Effector memory CD4-positive, alpha-beta T cell (primary cell): ENCODE measurements at places on chromosomes 7 and 10.

DNA sequence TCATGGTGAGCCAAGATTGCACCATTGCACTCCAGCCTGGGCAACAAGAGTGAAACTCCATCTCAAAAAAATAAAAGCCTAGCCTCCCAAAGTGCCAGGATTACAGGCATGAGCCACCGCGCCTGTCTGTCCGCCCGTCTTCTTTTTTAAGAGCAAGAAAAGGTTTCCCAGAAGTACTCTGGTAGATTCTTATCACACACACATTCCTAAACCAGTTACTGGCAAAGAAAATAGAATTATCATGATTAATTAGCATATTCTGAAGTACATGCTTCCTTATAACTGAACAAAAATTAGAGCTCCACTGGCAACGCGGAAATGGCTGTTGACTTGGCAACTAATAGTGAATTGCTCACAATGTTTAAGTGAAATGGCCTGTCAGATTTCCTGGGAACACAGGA lies 87.0 kb downstream of the ADK start:
- H3K4me3 ChIP-seq: no peak overlapping the region
- H3K27ac ChIP-seq: no peak overlapping the region
- peaks cover 4% of the 10 kb centered on the region for H3K36me3 ChIP-seq
- H3K27me3 ChIP-seq: no peaks in the 10 kb centered on the region

GRCh38 chr10:22609719-22610465 lies 104.5 kb downstream of the PIP4K2A start:
- H3K4me3 ChIP-seq: no peak overlapping the region
- DNase-seq: no peak
- H3K36me3 ChIP-seq: peaks cover 12% of the 10 kb centered on the region
- H3K27ac ChIP-seq: peak overlapping the region; percentile 82
- peaks cover 77% of the 10 kb centered on the region for H3K4me1 ChIP-seq
- no peaks in the 10 kb centered on the region for H3K27me3 ChIP-seq

DNA sequence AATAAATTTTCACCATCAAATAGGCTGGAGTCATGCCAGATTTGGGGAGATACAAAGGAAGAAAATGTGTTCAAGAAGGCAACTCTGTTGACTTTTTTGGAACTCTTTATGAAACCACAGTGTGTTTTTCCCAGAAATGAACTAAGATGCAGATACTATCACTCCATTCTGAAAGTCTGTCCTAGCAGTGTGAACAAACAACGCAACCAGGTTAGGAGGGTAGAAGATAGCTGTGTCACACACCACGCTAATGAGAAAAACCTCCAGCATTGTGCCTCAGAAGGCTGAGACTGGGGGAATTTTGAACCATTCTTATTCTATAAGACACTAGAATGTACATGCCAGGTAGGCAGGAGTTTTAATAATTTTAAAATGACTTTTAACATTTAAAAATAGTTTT lies 15.9 kb upstream of the ATP6V0A4 start:
- no peak for DNase-seq
- no peak overlapping the region for H3K27ac ChIP-seq
- H3K27me3 ChIP-seq: no peaks in the 10 kb centered on the region
- H3K4me1 ChIP-seq: no peaks in the 10 kb centered on the region
- H3K36me3 ChIP-seq: no peaks in the 10 kb centered on the region

DNA sequence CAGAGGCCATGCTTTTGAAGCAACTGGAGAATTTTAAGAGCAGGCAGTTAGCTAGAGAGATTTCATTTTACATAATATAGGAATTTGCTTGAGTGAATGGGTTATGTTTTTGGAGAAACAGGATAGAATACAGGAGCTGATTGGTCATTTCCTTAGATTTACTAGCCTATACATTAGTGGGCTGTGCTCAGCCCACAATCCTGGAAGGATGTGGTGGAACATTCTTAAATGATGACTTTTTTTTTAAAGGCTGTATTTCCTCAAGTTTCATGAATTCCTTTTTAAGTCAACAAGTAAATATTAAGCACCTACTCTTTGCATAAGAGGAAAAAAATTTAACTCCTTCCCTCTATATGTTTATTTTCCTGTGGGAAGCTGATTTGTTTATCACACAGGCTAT lies 314.4 kb upstream of the BMPER start:
- no peak overlapping the region for H3K27ac ChIP-seq
- no peak for DNase-seq
- H3K27me3 ChIP-seq: no peaks in the 10 kb centered on the region
- no peaks in the 10 kb centered on the region for H3K36me3 ChIP-seq
- no peaks in the 10 kb centered on the region for H3K4me1 ChIP-seq
- H3K4me3 ChIP-seq: no peak overlapping the region

DNA sequence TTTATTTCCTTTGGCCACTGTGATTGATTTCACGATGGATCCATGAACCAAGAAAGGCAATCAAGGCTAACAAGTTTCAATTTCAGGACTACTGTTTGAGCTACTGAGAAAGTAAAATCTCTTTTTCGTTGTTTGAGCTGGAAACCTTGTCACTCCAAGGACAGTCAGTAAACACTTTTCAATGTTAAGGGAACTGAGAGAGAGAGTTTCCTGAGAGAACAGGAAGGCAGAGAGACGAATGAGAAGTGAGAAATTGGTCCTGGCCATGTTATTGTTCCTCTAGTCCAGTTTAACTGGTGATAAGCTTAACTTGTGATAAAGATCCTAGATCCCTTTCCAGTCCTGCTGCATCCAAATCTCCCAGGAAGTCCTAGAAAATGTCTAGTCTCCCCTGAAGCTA lies 909 bp upstream of the AKR1D1 start:
- H3K4me1 ChIP-seq: no peaks in the 10 kb centered on the region
- H3K36me3 ChIP-seq: no peaks in the 10 kb centered on the region
- no peak for DNase-seq
- no peak overlapping the region for H3K4me3 ChIP-seq
- H3K27me3 ChIP-seq: no peaks in the 10 kb centered on the region
- no peak overlapping the region for H3K27ac ChIP-seq

- no peaks in the 10 kb centered on the region for H3K27me3 ChIP-seq
- DNase-seq: no peak
- no peaks in the 10 kb centered on the region for H3K4me1 ChIP-seq
- H3K36me3 ChIP-seq: peaks cover 18% of the 10 kb centered on the region
- no peak overlapping the region for H3K4me3 ChIP-seq
- H3K27ac ChIP-seq: no peak overlapping the region
Observed at GRCh38 chr7:108488768-108489538, 32.7 kb upstream of the NRCAM start.

- H3K27me3 ChIP-seq: no peaks in the 10 kb centered on the region
- no peak for DNase-seq
- H3K4me3 ChIP-seq: no peak overlapping the region
- H3K36me3 ChIP-seq: no peaks in the 10 kb centered on the region
Observed at GRCh38 chr10:46516660-46517416, 39.6 kb downstream of the GPRIN2 start.

DNA sequence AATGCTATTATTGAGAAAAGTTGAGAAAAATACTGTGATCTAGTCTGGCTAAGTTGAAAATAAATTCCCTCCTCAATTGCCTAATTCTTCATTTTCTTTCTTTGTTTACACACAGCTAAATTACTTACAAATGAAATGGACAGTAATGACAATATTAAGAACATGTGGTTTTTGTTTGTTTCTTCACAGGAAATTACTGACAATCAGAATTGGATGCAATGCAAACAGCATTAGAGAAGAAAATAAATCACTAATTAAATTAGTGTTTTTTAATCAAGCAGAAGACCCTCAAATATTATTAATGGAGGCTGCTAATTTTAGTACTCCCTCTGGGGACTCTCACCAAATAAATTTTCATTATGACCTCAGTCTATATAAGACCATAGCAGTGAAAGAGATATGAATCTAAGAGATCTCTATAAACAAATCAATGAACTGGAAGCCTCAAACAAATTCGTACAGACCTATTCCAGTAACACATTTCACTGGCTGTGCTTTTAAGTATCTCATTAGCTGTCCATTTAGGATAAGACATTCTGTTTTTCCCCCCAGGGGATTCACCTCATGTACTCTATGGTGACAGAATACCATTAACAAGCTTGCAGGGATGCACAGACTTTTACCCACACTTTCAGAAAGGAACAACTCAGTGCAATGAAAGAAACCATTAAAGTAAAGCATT lies 202.0 kb upstream of the DGKB start:
- no peak overlapping the region for H3K27ac ChIP-seq
- no peak overlapping the region for H3K4me3 ChIP-seq
- DNase-seq: no peak
- H3K36me3 ChIP-seq: no peaks in the 10 kb centered on the region
- H3K27me3 ChIP-seq: no peaks in the 10 kb centered on the region

- peak within 1 kb of the TSS; percentile 50 for H3K4me3 ChIP-seq
- peaks cover 16% of the 10 kb centered on the region for H3K27me3 ChIP-seq
Observed at GRCh38 chr7:150978126-150978789, at the start of gene KCNH2. Gene KCNH2, minus strand, starts transcription at chr7:150978321. Its CDS starts 408 bp downstream, at chr7:150977913.

- DNase-seq: peak; percentile 11
- H3K27me3 ChIP-seq: no peaks in the 10 kb centered on the region
- H3K4me3 ChIP-seq: no peak overlapping the region
- peaks cover 12% of the 10 kb centered on the region for H3K36me3 ChIP-seq
- no peak overlapping the region for H3K27ac ChIP-seq
Observed at GRCh38 chr10:102452672-102453340, 1.5 kb upstream of the C10orf95 start.

- peak overlapping the region; percentile 99 for H3K4me3 ChIP-seq
- DNase-seq: no peak
- peaks cover 25% of the 10 kb centered on the region for H3K4me1 ChIP-seq
- no peaks in the 10 kb centered on the region for H3K36me3 ChIP-seq
Observed at GRCh38 chr10:59905731-59906416, 482 bp downstream of the CCDC6 start.

GRCh38 chr10:70544431-70545340 lies 57.9 kb downstream of the PRF1 start:
- H3K4me3 ChIP-seq: no peak overlapping the region
- no peaks in the 10 kb centered on the region for H3K36me3 ChIP-seq
- H3K27ac ChIP-seq: no peak overlapping the region
- no peaks in the 10 kb centered on the region for H3K27me3 ChIP-seq
- no peaks in the 10 kb centered on the region for H3K4me1 ChIP-seq

DNA sequence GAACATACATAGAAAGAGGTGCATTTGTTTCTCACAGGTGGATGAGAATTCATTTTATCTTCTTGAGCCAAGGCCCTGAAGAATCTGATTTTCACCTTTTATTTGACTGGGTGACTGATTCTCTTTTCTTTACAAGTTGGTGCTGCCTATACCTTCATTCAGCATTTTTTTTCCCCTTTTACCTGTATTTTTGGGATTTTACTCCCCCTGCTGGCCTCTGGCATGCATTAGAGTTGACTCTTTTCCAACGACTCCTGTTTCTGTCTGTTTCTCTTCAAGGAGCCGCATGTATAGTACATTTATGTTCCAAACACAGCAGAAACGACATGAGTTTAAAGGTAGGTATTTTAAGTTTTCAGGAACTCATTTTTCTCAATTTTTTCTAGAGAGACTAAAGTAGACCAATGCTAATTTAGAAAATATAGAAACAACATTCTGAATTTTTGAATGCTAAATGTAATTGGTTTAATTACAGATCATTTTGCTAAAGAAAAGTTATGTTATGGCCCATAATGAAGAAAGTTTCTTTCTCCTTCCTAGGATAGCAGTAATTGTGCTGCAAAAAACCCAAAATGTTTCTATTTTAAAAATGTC lies 149.8 kb upstream of the HDAC9 start:
- H3K4me3 ChIP-seq: no peak overlapping the region
- H3K27ac ChIP-seq: no peak overlapping the region
- no peaks in the 10 kb centered on the region for H3K4me1 ChIP-seq
- no peaks in the 10 kb centered on the region for H3K27me3 ChIP-seq
- DNase-seq: no peak

- DNase-seq: no peak
- H3K4me3 ChIP-seq: no peak overlapping the region
- H3K27ac ChIP-seq: no peak overlapping the region
- no peaks in the 10 kb centered on the region for H3K27me3 ChIP-seq
- no peaks in the 10 kb centered on the region for H3K36me3 ChIP-seq
Observed at GRCh38 chr7:7924303-7924702, 44.3 kb upstream of the GLCCI1 start.

- peaks cover 4% of the 10 kb centered on the region for H3K4me1 ChIP-seq
- no peak overlapping the region for H3K27ac ChIP-seq
- H3K27me3 ChIP-seq: no peaks in the 10 kb centered on the region
Observed at GRCh38 chr10:110788620-110789385, 82.9 kb upstream of the PDCD4 start.

DNA sequence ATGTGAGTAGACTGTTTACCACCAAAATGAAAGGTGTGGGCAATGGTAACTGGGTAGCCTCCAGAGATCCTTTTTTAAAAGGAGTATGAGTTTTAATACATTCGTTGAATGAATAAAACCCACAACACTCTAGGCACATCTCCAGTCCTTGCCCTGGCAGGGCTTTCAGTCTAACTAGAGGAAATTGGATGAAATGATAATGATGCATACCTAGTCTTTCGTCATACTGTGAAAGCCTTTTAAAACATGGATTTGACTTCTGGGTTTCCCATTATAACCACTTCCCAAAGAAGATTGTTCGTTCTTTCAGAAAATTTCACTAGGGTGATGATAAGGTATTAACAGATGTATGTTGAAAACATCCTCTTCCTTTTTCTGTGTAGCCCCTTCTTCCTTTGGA lies 110.8 kb downstream of the REEP3 start:
- H3K4me3 ChIP-seq: no peak overlapping the region
- H3K27me3 ChIP-seq: no peaks in the 10 kb centered on the region
- peaks cover 19% of the 10 kb centered on the region for H3K4me1 ChIP-seq
- H3K27ac ChIP-seq: no peak overlapping the region

GRCh38 chr7:83852136-83852535 lies 203.2 kb upstream of the SEMA3E start:
- no peak for DNase-seq
- no peaks in the 10 kb centered on the region for H3K27me3 ChIP-seq
- H3K27ac ChIP-seq: no peak overlapping the region

- H3K4me1 ChIP-seq: no peaks in the 10 kb centered on the region
- DNase-seq: no peak
- H3K27ac ChIP-seq: no peak overlapping the region
- H3K27me3 ChIP-seq: no peaks in the 10 kb centered on the region
- no peaks in the 10 kb centered on the region for H3K36me3 ChIP-seq
- no peak overlapping the region for H3K4me3 ChIP-seq
Observed at GRCh38 chr7:70477036-70478010, 654.6 kb upstream of the GALNT17 start.

- H3K27me3 ChIP-seq: no peaks in the 10 kb centered on the region
- no peak overlapping the region for H3K27ac ChIP-seq
Observed at GRCh38 chr7:67438913-67439505, 442.4 kb downstream of the TYW1 start.

DNA sequence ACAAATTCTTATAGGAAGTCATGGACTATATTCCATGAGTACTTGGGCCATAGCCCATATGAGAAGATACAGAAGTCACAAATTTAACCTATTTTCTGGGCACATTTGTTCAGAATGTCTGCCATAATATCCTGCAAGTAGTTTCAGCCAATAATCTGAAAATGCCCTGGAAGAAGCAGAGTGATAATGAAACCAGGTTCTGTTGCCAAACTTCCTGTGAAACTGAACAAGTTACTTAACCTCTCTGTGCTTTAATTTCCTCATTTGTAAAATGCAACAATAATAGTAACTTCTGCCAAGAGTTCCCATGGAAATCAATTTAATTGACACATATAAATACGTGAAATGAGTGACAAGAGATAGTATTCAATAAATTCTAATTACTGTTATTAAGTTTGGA lies 88.8 kb downstream of the SEMA3C start:
- H3K4me1 ChIP-seq: no peaks in the 10 kb centered on the region
- no peak for DNase-seq
- no peaks in the 10 kb centered on the region for H3K36me3 ChIP-seq
- H3K4me3 ChIP-seq: no peak overlapping the region
- no peak overlapping the region for H3K27ac ChIP-seq
- no peaks in the 10 kb centered on the region for H3K27me3 ChIP-seq

GRCh38 chr7:137439829-137440825 lies 96.6 kb upstream of the PTN start:
- no peaks in the 10 kb centered on the region for H3K36me3 ChIP-seq
- no peak overlapping the region for H3K27ac ChIP-seq
- DNase-seq: no peak
- no peaks in the 10 kb centered on the region for H3K4me1 ChIP-seq
- H3K4me3 ChIP-seq: no peak overlapping the region
